Dermis microvascular lymphatic vessel endothelial cell (primary cell): ENCODE measurements at places on chromosomes 5 and 9. TPM values are rescaled to one million over a fixed set of nuclear protein-coding genes. Genes with fewer than 3 reads are reported as not detected.

GRCh38 chr5:138910546-138911185 is 35.5 kb upstream of the LRRTM2 start:
- DNase-seq: no peak

DNA sequence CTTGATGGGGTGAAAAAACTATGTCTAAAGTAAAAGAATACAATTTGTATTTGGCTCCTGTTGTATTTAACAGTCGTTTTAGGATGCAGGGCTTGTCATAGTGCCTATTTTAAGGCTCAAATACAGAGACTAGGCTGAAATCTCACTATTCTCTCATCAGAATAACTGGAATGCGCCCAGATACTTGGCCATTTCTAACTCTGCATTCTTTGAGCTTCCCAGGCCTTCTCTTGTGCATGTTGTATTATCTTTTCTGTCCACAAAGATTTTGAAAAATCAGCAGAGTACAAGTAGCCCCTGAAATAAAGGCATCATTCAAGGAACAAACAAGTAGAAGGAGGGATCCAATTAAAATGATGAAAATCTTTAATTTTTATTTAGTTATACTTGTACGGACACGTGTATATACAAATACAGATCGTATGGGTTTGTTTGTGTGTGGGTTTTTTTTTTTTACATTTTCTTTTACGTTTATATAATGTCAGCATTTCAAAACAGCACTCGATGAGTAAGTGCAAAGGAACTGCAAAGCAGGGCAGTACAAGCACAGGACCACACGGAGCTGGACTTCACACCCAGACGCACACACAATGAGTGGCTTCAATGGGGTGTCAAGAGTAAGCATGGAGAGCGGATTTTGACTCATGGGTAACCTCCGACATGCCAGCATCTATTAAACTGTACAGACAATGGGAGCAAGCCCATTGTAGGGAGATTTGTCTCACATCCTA is 294.0 kb downstream of the EFNA5 start:
- DNase-seq: no peak

- no peak for DNase-seq
Measured at GRCh38 chr5:56802205-56802604, 13.1 kb upstream of the MAP3K1 start.

DNA sequence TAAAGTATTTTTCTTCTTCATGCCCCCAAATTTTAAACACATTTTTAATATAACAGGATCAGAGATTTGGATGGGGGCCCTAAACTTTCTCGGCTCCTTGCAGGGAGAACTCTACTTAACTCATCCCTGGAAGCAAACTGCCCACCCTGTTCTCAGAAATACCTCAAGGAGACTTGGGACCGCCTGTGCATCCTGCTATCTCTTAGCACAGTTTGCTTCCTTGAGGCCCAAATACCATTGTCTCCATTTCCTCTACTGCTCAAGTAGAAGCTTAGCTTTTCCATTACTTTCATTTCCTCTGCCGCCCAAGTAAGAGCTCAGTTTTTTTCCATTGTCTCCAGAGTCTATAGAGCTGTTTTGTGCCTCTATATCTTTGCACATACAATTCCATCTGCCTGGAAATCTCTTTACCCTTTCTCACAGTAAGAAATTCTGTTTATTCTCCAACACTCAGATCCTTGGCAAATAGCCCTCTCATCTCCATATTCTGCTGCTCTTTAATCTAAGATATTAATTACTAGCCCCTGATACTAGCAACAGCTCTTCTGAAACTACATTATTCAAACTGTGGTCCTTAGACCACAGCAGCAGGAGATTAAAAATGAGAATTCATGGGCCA is 137.8 kb downstream of the CEMIP2 start:
- DNase-seq: peak; percentile 74

The GDF9 gene
- under 0.01 TPM in 1 of 2 replicates, not detected in the other for total RNA-seq

The PPIC gene
- 50.1 and 66.2 TPM in 2 replicates for total RNA-seq

The PCDHB13 gene
- total RNA-seq: 0.51 and 1.9 TPM in 2 replicates
